NCI-H1694 (cell line): ENCODE measurements at places on chromosomes 11 and 22.

- DNase-seq: no peak
Observed at GRCh38 chr22:39212721-39213376, 31.9 kb downstream of the PDGFB start.

DNA sequence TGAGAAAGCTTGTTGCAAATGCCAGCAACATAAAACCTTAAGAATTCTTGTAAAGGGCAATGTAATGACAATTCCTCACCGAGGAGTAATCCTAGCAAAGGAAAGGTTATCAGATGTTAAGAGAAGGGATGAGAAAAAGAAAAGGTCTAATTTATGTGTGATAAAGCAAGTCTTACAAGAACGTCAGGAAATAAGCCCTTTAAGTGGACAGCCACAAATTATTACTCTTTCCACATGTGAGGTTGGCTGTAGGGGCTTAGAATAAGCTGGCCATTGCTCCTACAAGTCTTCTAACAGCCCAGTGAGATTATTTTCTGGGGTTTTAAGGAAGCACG is 9.3 kb downstream of the LAYN start:
- DNase-seq: no peak

- DNase-seq: peak; percentile 3
Observed at GRCh38 chr11:126061707-126062678, 673 bp downstream of the CDON start.

GRCh38 chr11:116384407-116384806 is 388.4 kb downstream of the BUD13 start:
- no peak for DNase-seq

GRCh38 chr11:135046556-135046955 is 634.5 kb upstream of the B3GAT1 start:
- DNase-seq: no peak

DNA sequence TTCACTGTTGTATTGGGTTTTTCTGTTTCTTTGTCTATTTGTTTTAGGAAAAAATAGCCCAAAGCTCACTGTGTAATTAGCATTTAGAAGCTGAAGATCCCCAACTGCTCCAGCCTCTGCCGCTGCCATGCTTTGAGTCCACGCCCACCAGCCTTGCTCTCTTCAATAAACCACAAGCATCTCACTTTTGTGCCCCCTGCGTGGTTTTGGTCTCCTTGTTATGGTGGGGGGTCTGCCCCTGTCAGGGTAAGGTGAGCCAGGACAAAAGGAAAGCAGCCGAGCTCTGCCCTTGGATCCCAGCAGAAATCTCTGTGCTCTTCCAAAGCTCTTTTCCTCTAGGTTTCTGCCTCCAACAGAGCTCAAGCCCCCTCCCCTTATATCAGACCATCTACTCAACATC is 4.2 kb downstream of the SCGB1A1 start:
- no peak for DNase-seq

GRCh38 chr11:62648967-62649364 is 2.6 kb upstream of the GANAB start:
- DNase-seq: no peak

DNA sequence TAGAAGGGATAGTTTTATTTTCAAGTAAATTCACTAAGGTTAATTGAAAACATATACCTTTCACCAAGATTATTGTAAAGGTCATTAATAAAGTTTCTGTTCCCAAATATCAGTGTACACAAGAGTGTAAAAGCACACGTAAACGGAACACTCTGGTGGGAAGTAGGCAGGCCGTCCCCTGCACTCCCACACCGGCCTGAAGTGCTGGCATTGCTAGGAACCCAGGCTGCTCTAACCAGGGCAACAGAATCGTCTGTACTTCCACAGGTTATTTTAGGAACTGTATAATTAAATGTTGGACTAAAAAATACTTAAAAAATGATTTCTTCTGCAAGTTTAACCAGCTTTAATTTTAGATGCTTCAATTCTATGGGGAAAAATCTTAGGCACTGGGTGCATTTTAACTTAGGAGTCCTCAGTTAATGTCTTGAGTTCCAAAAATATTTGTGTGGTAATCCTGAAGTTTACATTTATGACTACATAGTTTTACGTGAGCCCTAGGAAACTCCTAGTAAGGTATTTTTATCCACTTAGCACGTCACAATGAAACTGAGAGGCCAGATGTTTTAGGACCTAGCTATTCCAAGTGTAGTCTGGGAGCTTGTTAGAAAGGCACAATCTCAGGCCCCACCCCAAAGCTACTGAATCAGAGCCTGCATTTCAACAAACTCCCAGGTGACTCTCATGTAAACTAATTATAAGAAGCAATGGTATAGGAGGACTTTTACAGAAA is 31.2 kb downstream of the KMT5B start:
- DNase-seq: no peak

- DNase-seq: no peak
Observed at GRCh38 chr22:37416827-37417226, 10.5 kb downstream of the ELFN2 start.

GRCh38 chr11:131816051-131816450 is 445.6 kb downstream of the NTM start:
- no peak for DNase-seq

DNA sequence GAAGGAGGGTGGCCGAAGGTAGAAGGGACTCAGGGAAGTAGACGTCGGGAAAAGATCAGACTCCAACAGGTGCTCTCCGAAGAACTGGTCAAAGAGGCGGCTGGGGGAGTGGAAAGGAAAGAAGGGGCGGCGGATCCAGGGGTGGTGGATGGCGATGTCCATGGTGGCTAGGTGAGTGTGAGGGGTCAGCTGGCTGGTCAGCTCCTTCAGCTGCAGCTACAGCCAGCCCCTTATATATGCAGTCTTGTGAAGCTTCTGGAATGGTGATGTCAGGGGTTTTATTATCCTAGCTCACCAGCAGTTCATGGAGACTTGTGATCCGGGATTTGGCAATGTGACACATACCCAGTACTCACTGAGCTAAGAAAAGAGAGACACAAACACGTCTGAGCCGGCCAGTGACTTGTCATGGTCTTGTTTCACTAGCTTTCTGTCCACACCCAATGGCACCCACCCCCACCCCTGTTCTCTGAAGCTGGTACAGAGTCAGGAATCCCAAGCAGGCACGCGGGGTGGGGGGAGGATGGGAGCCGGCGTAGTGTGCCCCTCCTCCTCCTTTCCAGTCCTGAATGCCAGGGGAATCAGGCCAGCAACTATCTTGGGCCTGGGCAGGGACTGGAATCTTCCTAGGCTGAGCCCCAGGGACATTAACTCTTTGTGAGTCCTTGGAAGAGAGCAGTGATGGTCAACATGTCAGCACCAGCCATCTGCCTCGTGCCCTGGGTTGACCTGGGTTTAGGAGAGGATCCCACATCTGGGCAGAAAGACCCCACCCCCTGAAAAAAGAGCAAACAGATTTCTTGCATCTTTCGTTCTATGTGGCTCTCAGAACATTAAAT is at the start of gene CRYAB:
TSS of gene CRYAB (minus strand) at position 208 of the 839 bp plus-strand sequence. CDS start at position 162, 46 bp downstream.
- DNase-seq: no peak

DNA sequence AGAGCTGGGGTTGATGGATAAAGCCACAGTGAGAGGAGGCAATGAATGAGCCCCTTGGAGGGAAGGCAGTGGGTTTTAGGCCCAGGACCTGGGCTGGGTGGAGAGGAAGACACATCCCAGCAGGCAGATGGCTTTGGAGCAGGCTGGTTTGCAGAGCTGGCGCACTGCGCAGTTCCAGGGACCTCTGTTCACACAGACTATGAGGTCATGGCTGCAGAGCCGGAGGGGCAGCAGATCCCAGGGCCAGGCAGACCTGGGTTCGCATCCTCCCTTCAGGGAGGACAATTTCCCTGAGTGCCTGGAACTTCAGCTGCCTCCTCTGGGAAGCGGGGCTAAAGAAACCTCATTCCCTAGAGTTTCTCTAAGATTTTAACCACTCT is 28.2 kb upstream of the DGKZ start:
- no peak for DNase-seq

- no peak for DNase-seq
Observed at GRCh38 chr11:94132152-94132558, 3.5 kb downstream of the PANX1 start.

DNA sequence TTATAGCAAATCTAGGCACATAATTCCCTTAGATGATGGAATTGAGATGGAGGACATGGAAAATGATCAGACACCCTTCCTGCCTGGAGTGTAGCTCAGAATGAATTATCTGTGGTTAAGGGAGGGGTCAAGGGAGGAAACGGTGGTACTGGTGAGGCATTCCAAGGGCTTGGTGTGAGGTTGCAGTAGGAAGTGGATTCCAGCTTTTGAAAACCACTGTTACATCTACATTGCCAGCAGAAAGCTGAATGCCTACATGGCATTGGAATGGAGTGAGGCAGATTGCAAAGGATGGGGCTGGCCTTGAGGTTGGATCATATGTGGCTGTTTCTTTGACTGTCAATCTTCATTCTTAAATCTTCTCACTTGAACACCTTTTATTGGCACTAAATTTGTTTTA is 684.4 kb downstream of the NTM start:
- DNase-seq: peak; percentile 40

GRCh38 chr22:33438273-33438672 is 380.1 kb upstream of the SYN3 start:
- peak; percentile 13 for DNase-seq

DNA sequence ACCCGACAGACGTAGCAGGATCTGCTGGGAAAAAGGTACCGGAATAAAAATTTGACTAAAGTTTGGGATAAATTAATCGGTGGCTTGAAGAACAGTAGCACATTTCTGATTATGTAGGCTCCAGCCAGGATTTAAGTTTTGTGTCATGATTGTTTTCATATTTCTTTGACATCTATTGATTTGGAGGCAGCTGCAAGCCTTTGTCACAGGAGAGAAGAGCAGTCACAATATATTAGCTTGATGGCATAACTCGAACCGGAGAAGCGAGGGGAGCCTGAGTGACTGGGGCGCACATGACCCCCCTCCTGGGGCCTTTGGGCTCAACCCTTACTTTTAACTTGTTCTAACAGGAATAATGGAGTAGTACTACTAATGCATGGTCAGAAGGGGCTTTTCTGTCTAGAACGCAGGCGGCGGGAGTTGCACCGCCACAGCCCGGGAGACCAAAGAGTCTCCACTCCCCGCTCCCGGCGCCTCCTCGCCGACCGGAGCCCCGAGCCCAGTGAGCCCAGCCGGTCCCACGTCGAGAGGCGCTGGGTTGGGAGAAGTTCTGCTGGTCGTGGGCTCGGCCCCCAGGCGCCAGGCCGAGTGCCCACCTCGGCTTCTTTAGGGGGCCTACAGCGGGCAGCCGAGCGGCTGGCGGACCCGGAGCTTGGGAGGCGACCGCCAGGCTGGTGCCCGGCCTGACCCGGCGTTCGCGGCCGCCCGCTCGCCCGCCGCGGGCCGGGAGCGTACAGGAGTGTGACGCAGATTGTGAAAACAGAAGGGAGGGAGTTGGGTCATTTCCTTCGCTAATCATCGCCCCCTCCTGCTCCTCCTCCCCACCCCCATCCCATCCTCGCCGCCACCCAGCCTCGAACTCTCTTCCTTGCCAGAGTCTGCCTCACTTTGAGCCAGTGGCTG is 15.7 kb upstream of the PAX6 start:
- DNase-seq: no peak

GRCh38 chr11:5989203-5989602 is 2.4 kb upstream of the OR52L1 start:
- DNase-seq: no peak

DNA sequence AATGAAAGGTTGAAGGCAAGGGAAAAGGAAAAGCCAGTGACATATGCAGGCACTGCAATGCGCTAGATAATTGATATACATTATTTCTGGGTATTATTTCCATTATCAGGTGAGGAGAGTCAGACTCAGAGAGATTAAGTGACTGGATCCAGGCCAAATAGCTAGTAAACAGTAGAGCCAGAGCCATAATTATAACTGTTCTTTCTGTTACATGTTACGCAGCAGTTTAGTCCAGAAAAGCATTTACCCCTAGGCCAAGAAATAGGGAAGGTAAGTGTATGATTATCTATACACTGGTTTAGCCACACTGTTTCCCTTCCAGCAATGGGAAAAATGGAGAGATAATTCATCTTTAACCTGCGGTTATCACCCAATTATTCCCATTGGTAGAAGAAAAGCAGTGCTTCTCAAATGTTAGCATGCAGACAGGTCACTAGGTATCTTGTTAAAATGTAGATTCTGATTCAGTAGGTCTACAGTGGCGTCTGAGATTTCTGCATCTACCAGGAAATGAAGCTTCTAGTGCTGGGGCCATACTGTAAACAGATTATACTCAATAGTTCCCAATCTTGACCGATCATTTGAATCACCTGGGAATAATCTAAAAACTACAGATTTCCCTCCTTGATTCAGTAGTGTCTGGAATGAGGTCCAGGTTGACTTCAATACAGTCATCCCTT is 69.4 kb downstream of the RBFOX2 start:
- no peak for DNase-seq

GRCh38 chr22:32957200-32957803 is 100.9 kb downstream of the SYN3 start:
- no peak for DNase-seq
